ENCODE measurements at places on chromosomes 7 and 10.

- no peak for DNase-seq
Observed at GRCh38 chr7:128254470-128254869, 13.4 kb downstream of the LEP start.

- DNase-seq, result no peak
Observed at GRCh38 chr10:130459851-130460490, 323.8 kb downstream of the GLRX3 start.

DNA sequence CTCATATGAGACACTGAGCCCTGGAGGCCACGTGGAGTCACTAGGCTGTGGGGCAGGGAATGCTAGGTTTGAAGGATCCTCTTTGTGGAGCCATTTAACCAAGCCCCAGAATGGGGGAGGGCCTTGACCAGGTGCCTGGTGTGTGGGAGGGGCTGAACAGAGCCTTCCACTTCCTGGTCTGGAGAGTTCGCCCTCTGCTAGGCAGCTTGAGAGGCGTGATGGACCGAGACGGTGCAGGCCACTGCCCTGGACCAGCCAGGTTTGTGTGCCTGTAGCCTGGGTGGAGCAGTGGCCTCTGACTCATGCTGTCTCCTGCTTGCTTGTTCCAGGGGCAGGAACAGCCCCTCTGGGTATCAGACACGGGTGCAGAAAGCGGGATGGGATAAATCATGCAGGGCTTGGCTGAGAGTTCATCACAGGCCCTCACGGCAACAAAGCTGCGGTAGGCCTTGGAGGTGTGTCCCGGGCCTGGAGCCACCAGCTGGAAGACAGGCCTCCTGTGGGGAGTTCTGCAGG is 27.4 kb downstream of the ADAMTS14 start:
- no peak for DNase-seq

DNA sequence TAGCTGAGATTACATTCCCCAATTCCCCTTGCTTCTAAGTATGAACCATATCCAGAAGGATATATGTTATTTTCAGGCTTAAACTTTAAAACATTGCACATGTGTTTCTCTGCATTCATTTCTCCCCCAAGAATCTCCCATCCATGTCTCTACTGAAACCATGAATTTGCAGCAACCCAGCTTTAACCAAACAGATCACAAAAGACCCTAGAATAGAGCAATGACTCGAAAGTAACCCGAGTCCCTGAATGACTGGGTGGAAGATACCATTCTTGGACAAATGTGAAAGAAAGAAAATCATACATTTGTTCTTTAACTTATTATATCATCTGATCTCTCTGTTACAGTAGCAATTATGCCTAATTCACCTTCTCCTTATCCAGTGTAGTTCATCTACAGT is 278.7 kb downstream of the IPMK start:
- DNase-seq, result no peak

GRCh38 chr10:128476368-128476725 is 350.1 kb upstream of the MKI67 start:
- no peak for DNase-seq

GRCh38 chr7:20328027-20328426 is 2.7 kb upstream of the ITGB8 start:
- no peak for DNase-seq

- DNase-seq, result no peak
Observed at GRCh38 chr10:108615576-108616320, 1307.6 kb downstream of the XPNPEP1 start.

- no peak for DNase-seq
Observed at GRCh38 chr7:77442636-77443035, 26.5 kb upstream of the GSAP start.

DNA sequence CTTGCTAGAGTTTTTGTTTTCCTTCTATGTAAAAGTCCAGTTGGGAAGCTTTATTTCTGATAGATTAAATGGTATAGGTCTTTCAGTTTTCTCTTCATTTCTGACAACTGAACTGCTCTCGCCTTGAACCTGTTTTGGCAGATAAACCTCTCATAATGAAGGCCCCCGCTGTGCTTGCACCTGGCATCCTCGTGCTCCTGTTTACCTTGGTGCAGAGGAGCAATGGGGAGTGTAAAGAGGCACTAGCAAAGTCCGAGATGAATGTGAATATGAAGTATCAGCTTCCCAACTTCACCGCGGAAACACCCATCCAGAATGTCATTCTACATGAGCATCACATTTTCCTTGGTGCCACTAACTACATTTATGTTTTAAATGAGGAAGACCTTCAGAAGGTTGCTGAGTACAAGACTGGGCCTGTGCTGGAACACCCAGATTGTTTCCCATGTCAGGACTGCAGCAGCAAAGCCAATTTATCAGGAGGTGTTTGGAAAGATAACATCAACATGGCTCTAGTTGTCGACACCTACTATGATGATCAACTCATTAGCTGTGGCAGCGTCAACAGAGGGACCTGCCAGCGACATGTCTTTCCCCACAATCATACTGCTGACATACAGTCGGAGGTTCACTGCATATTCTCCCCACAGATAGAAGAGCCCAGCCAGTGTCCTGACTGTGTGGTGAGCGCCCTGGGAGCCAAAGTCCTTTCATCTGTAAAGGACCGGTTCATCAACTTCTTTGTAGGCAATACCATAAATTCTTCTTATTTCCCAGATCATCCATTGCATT is 27.1 kb downstream of the MET start:
- DNase-seq, result no peak

GRCh38 chr7:156618780-156619367 is 21.7 kb upstream of the RNF32 start:
- DNase-seq, result no peak

DNA sequence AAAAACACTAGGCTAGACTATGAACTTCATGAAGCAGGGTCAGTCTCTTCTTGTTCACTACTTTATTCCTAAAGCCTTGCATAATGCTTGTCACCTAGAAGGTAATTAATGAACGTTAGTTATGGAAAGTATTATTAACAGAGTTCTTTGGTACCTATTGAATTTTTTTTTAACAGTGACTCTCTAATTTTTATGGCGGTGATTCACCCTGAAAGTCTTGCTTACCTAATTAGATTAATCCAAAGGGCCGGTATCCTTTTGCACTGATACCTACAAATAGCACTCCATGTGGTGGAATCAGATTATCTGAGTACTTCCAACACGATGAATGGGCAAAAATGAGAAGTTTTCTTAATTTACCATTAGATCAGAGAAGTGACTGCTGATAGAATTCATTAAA is 31.7 kb downstream of the STAM start:
- DNase-seq, result no peak

GRCh38 chr10:22320591-22321155 is at the start of gene BMI1:
TSS of gene BMI1 (plus strand) at chr10:22321099. CDS start at chr10:22326450, 5,351 bp downstream.
- DNase-seq, result peak; percentile 84

DNA sequence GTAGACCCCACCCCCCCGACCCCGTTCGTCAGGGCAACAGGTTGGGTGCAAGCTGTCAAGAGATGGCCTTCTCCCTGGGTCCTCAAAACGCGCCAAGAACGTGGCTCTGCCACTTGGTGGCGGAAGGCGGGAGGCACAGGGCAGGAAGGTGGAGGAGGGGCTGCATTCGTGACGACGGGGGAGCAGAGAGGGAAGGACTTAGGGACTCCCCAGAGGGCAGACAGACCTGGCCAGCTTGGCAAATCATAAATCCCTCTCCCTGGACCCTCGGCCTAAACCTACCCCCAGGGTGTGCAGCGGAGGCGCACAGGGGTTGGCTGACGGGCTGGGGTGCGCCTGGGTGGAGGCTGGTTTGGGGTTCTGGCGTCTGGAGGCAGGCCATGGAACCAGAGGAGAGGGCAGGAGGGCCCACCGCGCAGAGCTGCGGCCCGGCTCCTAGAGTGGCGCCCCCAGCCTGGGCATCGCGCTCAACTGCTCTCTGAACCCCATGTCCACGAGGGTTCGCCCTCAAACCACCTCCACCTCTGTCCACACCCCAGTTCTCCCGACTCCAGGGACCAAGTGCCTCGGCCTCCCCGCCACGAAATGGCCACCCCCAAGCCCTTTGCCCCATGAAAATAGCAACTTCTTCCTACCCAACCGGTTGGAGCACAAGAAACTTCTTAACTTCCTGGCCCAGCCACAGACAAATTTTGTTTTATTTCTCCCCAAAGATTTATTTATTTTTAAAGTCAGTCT is 10.8 kb upstream of the GATA3 start:
- no peak for DNase-seq

GRCh38 chr10:69729326-69730048 is 72.2 kb upstream of the COL13A1 start:
- DNase-seq, result no peak

GRCh38 chr10:1002425-1003006 is 14.3 kb downstream of the GTPBP4 start:
- DNase-seq, result no peak

GRCh38 chr7:6228361-6229229 is 43.8 kb downstream of the CYTH3 start:
- no peak for DNase-seq

DNA sequence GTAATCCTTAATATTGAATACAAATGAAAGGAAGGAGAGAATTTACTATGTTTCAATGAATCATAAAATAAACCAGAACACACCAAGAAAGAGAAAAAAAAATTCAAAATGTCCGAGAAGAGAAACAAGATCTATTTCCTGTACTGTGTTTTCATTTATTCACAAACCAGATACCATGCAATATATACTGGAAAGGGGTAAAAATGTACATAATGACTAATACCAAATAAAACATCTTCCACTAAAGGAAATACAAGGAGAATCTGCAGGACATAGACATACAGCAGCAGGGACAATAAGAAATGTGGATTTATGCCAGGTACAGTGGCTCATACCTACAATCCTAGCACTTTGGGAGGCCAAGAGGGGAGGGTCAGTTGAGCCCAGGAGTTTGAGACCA is 24.3 kb upstream of the TMEM26 start:
- no peak for DNase-seq

- peak; percentile 10 for DNase-seq
Observed at GRCh38 chr10:91340613-91341362, 69.4 kb upstream of the HECTD2 start.

DNA sequence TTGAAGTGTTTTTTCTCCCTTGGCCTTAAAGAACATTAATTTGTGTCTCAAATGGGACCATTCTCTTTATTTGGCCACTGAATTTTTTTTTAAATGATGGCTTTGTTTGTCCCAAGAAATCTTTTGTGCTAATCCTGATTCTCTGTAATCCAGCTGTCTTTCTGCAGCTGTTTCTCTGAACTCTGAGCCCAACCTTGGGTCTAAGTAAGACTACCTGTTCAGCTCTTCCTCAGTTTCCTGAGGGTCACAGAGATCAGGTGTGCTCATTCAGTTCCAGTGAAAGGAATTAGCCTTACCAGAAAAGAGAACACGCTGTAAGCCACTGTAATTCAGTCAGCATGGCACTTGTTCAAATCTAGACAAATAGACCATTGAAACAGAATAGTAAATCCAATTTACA is 94.2 kb downstream of the ANKIB1 start:
- no peak for DNase-seq

- DNase-seq, result no peak
Observed at GRCh38 chr10:129546106-129546505, 79.1 kb downstream of the MGMT start.

DNA sequence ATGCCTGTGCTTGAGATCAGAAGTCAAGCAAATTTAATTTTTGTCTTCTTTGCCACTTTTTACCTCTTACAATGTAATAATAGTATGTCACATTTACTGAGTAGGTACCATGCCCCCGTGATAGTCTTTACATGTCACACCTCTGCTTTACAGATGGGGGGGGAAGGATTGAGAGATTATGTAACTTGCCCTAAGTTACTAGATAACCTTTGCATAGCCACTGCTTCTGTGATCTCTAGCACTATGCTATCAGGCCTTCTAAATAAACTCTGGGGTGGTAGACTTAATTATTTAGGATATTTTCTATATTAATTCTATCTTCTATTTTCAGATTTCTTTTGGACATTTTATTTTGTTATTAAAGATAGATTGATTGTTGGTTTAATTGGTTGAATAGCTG is 514.4 kb downstream of the SUGCT start:
- no peak for DNase-seq

DNA sequence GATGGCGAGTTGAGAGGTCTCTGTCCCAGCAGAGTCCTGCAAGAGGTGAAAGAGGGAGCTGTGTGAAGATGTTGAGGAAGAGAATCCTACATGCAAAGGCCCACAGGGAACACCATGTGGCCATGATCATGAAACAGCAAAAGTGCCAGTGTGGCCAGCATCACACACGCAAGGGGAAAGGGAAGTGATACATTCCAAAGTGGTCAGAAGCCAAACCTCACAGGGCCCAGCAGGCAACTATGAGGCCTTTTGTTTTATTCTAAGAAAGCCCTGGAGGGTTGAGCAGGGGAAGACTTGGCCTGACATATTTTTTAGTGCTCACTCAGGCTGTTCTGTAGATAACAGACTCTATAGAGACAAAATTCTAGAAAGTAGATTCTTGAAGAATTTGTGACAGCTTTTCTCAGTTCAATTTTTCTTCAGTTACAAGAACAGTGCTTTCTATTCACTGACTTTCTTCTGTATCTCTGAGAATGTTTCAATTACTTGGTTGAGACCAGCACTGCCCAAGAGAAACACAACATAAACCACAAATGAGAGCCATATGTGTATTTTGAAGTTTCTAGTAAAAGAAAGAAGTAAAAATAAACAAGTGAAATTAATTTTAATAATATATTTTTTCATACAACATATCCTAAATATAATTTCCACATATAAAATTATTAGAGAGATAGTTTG is 82.3 kb downstream of the HTR7 start:
- DNase-seq, result no peak

DNA sequence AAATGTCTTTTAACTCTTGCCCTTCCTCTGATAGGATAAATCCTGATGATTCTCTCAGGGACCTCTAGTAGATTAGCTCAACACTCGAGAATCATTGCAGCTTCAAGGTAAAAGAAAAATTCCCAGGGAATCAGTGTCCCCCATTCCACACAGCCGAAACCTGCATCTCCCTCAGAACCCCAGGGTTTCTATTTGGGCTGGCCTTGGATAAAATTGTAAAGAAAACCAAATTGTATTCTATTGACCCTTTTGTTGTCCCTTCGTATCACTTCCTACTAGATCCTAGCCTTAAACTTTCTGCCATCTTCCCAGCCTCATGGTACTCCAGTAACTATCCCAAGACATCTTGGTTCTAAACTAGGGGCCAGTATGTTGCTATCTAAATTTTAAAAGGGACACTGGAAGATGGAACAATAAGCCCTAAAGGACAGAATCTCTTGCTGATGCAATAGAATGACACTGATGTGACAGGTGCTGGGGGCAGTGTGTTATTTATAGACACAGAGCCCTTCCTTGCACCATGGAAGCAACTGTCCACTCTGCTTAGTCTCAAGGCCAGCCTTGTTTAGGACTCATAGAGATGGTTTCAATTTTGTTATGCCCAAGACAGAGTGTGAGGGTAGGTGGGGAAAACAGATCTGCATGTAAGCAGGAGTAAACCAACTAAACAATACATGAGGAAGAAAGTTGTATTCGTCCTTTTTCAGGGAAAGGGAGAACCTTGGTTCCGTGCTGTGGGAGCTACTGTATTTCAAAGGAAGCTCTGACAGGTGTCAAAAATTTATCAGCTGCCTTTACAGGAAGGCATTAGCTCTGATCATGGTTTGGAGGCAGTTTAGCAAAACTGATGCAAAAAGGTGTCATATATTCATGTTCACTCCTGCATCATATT is 7.6 kb downstream of the ASB15 start:
- DNase-seq, result no peak

GRCh38 chr7:145884716-145885514 is 231.7 kb upstream of the CNTNAP2 start:
- no peak for DNase-seq
